ENCODE measurements at places on chromosomes 12 and 14. TPM values are rescaled to one million over a fixed set of nuclear protein-coding genes. Genes with fewer than 3 reads are reported as not detected.

PLEKHD1 gene
- total RNA-seq, result 0.09 TPM

ARHGDIB gene
- 1,161 TPM for total RNA-seq

GRCh38 chr12:74537126-74537706 lies 419 bp upstream of the ATXN7L3B start:
- H3K36me3 ChIP-seq, result peaks cover 24% of the 10 kb centered on the region
- peaks cover 26% of the 10 kb centered on the region for H3K4me1 ChIP-seq
- no peaks in the 10 kb centered on the region for H3K27me3 ChIP-seq
- peak overlapping the region; percentile 93 for H3K4me3 ChIP-seq
- H3K27ac ChIP-seq, result peak overlapping the region; percentile 93
- DNase-seq, result no peak

GRCh38 chr14:29558516-29558915 lies 369.1 kb downstream of the PRKD1 start:
- DNase-seq, result no peak
- no peaks in the 10 kb centered on the region for H3K36me3 ChIP-seq
- H3K27me3 ChIP-seq, result no peaks in the 10 kb centered on the region
- no peaks in the 10 kb centered on the region for H3K4me1 ChIP-seq
- no peak overlapping the region for H3K4me3 ChIP-seq
- no peak overlapping the region for H3K27ac ChIP-seq

- H3K4me3 ChIP-seq, result no peak overlapping the region
- peaks cover 48% of the 10 kb centered on the region for H3K27me3 ChIP-seq
Observed at GRCh38 chr14:91834571-91834970, 32.8 kb downstream of the TC2N start.

DNA sequence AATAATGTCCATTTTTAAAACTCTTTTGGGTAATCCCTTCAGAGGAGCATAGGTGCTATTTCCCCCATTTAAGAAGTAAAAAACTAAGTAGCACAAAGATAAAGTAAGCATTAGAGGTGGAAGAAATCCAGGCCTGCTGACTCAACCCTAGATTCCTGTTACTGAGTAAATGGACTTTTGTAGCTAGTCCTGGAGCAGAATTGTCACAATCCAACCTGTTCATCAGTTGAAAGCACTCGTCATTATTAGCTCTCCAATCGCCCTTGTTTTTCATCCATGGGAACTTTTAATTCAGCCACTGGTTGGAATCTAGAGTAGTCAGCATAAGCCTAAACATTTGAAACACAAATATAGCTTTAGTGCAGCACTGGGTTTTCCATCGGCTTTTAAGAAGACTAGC lies 139.5 kb upstream of the AMIGO2 start:
- H3K27me3 ChIP-seq, result no peaks in the 10 kb centered on the region
- H3K27ac ChIP-seq, result no peak overlapping the region
- H3K36me3 ChIP-seq, result no peaks in the 10 kb centered on the region
- H3K4me3 ChIP-seq, result no peak overlapping the region

GRCh38 chr12:14782756-14783155 lies 20.5 kb downstream of the WBP11 start:
- H3K27ac ChIP-seq, result no peak overlapping the region
- peaks cover 20% of the 10 kb centered on the region for H3K36me3 ChIP-seq
- H3K4me1 ChIP-seq, result no peaks in the 10 kb centered on the region
- no peak for DNase-seq

HCAR2 gene
- total RNA-seq, result 1.8 TPM
